ENCODE measurements at places on chromosomes 13 and 19.

- no peak for DNase-seq
Observed at GRCh38 chr13:113508521-113509254, 18.2 kb upstream of the DCUN1D2 start.

DNA sequence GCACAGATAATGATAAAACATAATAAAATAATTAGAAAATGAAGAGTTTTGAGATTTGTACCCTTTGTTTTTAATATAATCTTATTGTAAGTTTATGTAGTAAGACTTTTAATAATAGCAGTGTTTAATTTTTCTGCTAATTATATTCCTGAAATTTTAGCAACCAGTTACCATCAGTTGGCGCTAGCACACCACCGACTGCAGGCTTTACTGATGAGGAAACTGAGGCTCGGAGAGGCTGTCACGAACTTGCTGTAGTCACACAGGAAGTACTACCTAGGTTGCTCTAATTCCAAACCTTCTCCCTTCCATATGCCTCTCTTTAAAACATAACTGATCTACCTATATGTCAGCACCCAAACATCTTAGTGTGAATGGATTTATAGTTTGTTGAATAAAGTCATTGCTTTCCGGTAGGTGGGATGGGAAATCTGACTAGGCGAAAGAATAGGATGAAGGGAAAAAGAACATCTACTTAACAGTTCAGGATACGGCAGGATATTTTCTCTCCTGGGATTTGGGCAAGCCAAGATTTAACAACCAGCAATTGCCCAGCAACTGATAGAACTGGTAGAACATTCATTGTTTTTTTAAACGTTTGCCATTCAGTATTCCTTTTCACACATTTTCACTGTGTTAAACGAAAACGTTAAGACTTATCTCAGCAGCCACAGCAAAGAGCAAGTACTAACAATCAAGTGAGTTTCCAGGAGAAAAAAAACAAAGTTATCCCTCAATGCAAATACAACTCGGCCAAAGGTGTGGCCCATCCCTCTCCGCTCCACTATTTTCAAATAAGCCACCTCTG, 822 bp upstream of the RFXAP start:
- no peak for DNase-seq

- no peak for DNase-seq
Observed at GRCh38 chr13:51834581-51835171, 10.3 kb downstream of the TMEM272 start.

DNA sequence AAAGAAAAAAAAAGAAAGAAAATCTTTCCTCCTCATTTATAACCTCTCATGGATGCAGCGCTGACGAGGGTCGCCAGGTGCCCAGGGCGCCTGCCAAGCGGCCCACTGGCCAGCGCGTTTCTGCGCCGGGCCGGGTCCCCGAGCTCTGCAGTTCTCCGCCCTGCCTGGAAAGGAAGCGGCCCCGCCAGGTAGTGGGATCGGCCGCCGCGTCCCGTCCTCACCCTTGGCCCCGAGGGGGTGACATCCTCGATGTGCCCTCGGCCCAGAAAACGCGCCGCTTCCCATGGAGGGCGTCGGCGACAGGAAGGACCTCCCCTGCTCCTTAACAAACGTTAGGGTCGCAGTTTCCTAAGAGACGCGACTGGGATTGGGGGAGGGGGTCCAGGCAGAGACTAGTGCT, 56.9 kb downstream of the ZNF726 start:
- no peak for DNase-seq

DNA sequence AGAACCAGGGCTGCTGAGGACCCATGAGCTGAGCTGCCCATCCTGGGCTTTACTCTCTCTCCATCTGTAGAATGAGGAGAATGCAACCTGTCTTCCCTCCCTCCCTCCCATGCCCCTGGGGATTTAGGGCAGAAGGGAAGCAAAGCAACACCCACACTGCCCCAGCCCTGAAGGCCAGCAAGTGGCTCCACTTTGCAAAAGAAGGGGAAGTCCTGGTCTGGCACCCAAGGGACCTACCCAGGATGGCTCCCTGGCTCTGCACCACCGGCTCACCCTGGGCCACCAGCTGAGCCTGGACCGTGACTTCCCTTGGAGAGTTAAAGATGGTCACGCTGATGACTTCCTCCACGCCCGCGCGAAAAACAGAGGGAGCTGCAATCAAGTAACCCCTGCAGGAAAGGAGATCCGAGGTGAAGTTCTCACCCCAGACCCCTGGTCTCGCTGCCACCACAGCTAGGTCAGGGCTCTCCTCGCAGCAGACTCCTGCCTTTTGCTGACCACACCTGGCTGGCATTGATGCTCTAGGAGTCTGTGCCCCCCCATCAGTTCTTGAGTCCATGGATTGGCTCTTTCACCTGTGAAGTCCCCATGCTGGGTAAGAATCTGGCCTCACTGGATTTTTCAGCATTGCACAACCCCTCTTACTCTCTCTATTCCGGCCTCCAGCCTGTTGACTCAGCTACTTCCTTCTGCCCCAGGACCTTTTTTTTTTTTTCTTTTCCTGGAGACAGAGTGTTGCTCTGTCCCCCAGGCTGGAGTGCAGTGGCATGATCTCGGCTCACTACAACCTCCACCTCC, 4.6 kb downstream of the CPAMD8 start:
- DNase-seq: no peak

GRCh38 chr13:97502181-97502580, 68.2 kb downstream of the RAP2A start:
- DNase-seq: no peak

- no peak for DNase-seq
Observed at GRCh38 chr13:100014621-100015020, 33.0 kb downstream of the ZIC2 start.

DNA sequence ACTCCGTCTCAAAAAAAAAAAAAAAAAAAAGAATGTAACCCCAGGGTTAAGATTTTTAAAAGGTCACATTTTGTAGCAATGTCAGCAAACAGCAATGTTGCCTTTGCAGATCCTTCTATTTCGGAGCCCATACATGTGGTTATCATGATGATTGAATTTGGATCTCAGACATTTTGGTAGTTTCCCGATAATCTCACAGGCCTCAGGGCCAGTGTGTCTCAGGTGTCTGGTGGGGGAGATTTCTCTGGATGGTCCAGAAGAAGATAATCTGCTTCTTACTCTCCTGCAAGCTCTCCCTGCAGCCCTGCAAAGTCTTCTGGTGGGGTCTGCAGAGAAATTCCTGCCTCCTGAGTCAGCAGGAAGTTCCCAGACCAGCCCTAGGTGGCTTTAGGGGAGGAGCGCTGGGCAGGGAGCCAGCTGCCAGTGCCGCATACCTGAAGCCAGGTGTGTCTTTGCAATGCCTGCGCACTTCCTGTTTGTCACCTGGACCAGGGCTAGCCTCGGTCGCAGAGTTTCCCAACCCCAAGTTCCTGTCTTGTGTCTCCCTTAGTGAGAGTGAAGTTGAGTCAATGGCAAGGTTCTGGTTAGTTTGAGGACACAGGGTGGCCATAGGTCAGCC, 1.4 kb downstream of the SH2D3A start:
- DNase-seq: peak; percentile 68

GRCh38 chr19:19049406-19049805, 14.4 kb upstream of the SLC25A42 start:
- no peak for DNase-seq

DNA sequence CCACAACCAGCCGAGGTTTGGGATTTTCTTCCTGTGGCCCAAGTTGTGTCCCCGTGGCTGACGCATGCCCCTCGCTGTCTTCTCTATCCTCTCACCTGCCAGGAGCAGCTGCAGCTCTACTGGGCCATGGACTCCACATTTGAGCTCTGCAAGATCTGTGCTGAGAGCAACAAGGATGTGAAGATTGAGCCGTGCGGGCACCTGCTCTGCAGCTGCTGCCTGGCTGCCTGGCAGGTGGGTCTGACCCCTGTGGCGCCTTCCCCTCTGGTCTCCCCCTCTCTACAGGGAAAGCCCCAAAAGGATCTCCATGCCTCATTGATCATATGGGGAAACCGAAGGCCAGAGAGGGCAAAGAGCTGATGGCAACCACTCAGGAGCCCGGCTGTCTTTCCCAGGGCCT, 14.6 kb downstream of the CBLC start:
- no peak for DNase-seq

- no peak for DNase-seq
Observed at GRCh38 chr19:24062190-24062589, 24.8 kb upstream of the ZNF254 start.

DNA sequence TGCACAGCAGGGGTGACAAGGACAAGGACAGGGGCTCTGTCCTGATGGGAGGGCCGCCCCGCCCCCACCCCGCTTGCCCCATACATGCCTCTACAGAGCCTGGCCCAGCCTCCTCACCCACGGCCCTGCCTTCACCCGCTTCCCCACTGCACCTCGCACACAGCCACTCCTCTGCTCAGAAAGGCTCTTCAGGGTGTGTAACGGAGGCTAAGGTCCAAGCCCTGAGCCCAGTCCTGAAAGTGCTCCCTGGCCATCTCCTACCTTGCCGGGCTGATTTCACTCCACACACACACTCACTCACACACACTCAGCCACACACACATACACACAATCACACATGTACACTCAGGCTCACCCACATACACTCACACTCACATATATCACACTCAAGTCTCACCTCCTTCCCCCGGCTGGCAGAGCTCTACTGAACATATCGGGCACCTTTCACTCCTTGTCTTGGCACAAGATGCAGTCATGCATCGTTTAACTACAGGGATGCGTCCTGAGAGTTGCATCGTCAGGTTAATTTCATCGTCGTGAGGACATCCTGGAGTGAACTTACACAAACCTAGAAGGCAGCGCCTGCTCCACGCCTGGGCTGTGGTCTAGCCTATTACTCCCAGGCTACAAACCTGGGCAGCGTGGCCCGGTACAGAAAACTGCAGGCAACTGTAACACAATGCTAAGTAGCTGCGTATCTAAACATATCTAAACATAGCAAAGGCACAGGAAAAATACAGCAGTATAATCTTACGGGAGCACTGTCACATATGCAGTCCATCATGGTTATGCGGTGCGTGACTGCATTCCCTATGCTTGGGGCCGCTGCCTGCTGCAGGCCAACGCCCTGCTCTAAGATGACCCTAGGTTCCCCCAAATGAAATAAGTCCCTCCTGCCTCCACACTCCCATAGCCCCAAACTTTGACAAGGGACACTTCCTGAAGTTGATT, 13.1 kb downstream of the EPS15L1 start:
- no peak for DNase-seq

- no peak for DNase-seq
Observed at GRCh38 chr19:30780032-30780431, 407.8 kb downstream of the ZNF536 start.

- no peak for DNase-seq
Observed at GRCh38 chr13:47904891-47905290, 96.2 kb downstream of the SUCLA2 start.

DNA sequence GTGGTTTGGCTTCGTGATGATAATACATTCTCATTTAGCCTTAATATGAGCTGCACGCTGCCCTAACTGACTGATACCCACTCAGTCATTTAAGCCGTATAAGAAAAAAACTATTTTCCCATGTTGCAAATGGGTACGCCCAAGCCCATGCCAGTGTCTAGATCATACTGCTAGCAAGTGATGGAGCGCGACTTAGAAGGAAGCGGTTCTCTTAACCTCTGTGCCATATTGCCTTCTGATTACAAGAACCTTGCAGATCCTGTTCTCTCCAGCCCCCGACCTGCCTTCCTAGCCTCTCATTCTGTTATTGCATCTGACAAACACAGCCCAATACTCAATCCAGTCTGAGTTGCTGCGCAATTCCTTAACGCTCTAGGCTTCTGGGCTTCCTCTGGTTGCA, 603 bp downstream of the GPALPP1 start:
- no peak for DNase-seq

GRCh38 chr13:30113983-30114570, 193.3 kb downstream of the KATNAL1 start:
- DNase-seq: no peak

- no peak for DNase-seq
Observed at GRCh38 chr19:54893406-54893805, 12.5 kb upstream of the NCR1 start.

DNA sequence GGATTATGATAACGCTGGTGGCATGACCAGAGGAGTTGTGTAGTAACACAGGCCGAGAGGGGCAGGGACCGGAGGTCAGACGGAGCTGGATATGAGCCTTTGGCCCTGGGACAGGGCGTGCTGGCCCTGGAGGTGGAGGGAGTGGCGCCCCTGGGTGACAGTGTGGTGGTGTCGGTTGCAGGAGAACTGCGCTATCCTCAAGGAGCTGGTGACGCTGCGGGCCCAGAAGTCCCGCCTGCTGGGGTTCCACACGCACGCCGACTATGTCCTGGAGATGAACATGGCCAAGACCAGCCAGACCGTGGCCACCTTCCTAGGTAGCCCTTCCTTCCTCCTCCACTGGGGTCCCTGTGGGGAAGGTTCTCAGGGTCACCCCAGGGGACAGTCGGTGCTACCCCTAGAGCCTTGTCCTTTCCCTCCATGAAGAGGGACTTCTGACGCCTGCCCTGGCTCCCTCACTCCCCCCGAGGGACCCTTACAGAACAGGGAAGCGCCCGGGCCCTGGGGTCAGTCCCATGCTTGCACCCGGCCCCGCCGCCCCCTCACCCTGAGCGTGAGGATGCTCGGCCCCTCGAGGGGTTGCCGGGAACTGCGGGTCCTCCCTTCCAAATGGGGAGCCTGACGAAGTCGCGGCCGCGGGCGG, 12.8 kb upstream of the ZNF554 start:
- DNase-seq: no peak

GRCh38 chr19:19533841-19534240, 4.2 kb upstream of the CILP2 start:
- no peak for DNase-seq

DNA sequence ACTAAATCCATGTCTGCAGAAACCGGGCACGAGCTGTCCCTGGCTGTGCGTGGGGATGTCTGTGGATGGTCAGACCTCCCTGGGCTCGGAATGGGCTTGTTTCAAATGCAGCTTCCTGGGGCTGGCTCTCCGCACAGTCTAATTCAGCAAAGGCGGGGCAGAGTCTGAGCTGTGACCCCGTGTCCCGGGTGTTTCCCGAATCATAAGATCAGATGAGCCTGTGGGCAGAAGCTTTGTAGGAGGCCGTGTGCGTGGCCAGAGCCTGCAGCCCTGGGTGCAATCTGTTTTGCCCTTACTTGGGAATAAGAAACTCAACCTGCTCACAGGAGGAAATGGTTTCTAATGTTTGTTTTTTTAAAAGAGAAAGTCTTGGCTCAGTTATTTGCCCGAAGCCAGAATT, 13.9 kb upstream of the GNA11 start:
- no peak for DNase-seq

DNA sequence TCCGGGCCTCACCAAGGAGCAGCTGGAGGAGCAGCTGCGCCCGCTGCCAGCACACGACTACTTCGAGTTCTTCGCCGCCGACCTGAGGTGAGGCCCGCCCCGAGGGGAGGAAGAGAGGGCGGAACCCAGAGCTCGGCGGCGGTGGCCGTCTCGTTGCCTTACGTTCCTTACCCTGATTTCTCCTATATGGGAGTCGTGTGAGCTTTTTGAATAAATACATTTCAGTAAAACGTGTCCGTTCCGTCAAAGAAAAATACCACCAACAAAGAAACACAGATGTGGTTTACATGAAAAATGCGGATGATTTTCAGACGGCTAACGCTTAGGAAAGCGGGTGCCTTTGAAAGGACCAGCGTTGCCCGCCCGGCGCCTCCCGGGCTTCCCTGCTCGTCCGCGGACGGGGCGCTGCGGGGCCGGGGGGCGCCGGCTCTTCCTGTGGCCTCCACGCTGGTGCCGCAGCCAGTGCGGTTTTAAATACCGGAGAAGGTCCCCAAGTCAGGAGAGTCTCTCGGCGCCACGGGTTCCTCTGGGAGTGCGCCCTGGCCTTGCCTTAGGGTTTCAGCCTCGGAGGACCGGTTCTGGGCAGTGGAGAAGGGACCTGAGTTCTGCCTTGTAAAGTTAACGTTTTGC, 755 bp downstream of the UPF3A start:
- peak; percentile 78 for DNase-seq

All from activated effector memory CD4-positive, alpha-beta T cell treated with anti-CD3 and anti-CD28 coated beads, Interleukin-2, amount 50 U/mL, for 16 hours (primary cell).